Heart right ventricle (tissue), 16 donors: ENCODE measurements at places on chromosomes 11 and 22. TPM values are rescaled to one million over a fixed set of nuclear protein-coding genes. Genes with fewer than 3 reads are reported as not detected.

The OLFML1 gene
- 6.6 TPM for total RNA-seq

The SAC3D1 gene
- 3.8 TPM for total RNA-seq

The C11orf16 gene
- 0.21 TPM for total RNA-seq

The BRSK2 gene
- total RNA-seq: 0.50 TPM

The NXPE2 gene
- 0.42 TPM for total RNA-seq

GRCh38 chr11:102047305-102047924 is at the start of gene CFAP300:
Gene CFAP300, plus strand, starts transcription at chr11:102047437. Its CDS starts 34 bp downstream, at chr11:102047471.
- H3K36me3 ChIP-seq: no peaks in the 10 kb centered on the region
- peaks cover 8% of the 10 kb centered on the region for H3K4me1 ChIP-seq
- H3K27ac ChIP-seq: peak within 1 kb of the TSS; percentile 55
- peak within 1 kb of the TSS; percentile 71 for H3K4me3 ChIP-seq
- DNase-seq: peak; percentile 91
- peaks cover 6% of the 10 kb centered on the region for H3K27me3 ChIP-seq

DNA sequence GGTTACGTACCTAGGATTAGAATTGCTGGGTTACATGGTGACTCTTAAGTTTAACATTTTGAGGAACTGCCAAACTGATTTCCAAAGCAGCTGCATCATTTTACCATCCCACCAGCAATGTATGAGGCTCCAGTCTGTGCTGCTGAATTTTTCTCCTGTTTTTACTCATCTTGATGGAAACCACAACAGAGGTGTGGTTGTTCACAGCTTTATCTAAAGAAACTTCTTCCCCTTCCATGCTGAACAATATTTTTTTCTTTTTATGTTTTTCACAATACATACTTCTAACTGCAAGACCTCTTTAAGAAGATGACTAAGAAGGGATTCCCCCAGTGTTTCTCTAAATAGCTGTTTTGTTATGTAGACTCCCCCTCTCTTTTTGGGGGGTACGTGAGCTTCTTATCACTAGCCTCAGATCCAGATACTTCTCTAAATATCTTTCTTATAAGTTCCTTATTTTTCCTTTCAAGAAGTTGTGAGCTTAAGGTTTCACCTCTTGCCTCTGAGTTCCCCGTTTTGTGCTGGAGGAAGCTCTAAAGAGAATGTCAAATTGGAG is 24.0 kb downstream of the TCP11L1 start:
- H3K4me1 ChIP-seq: peaks cover 22% of the 10 kb centered on the region
- no peak for DNase-seq
- no peaks in the 10 kb centered on the region for H3K36me3 ChIP-seq
- no peak overlapping the region for H3K4me3 ChIP-seq

GRCh38 chr11:101224221-101224620 is 94.6 kb upstream of the PGR start:
- H3K27me3 ChIP-seq: no peaks in the 10 kb centered on the region
- H3K4me1 ChIP-seq: no peaks in the 10 kb centered on the region
- no peak for DNase-seq
- H3K27ac ChIP-seq: no peak overlapping the region
- no peaks in the 10 kb centered on the region for H3K36me3 ChIP-seq

GRCh38 chr22:47822422-47822821 is 1060.0 kb downstream of the TBC1D22A start:
- H3K4me3 ChIP-seq: no peak overlapping the region
- no peak for DNase-seq
- H3K36me3 ChIP-seq: no peaks in the 10 kb centered on the region
- H3K27ac ChIP-seq: no peak overlapping the region
- H3K4me1 ChIP-seq: no peaks in the 10 kb centered on the region
- peaks cover 29% of the 10 kb centered on the region for H3K27me3 ChIP-seq

GRCh38 chr11:28525636-28526405 is 417.6 kb downstream of the METTL15 start:
- H3K4me1 ChIP-seq: no peaks in the 10 kb centered on the region
- H3K4me3 ChIP-seq: no peak overlapping the region
- H3K27me3 ChIP-seq: no peaks in the 10 kb centered on the region

GRCh38 chr11:100789500-100789899 is 102.4 kb downstream of the ARHGAP42 start:
- DNase-seq: peak; percentile 46
- H3K27ac ChIP-seq: no peak overlapping the region
- H3K4me1 ChIP-seq: peaks cover 51% of the 10 kb centered on the region
- H3K27me3 ChIP-seq: no peaks in the 10 kb centered on the region

GRCh38 chr11:13012056-13012661 is 3.0 kb downstream of the RASSF10 start:
- H3K4me3 ChIP-seq: no peak overlapping the region
- no peak overlapping the region for H3K27ac ChIP-seq
- peaks cover 3% of the 10 kb centered on the region for H3K4me1 ChIP-seq
- no peak for DNase-seq
- no peaks in the 10 kb centered on the region for H3K36me3 ChIP-seq

- no peaks in the 10 kb centered on the region for H3K36me3 ChIP-seq
- no peak overlapping the region for H3K4me3 ChIP-seq
- H3K4me1 ChIP-seq: peaks cover 77% of the 10 kb centered on the region
Measured at GRCh38 chr22:17925431-17925841, 98.9 kb downstream of the MICAL3 start.

- H3K4me1 ChIP-seq: peaks cover 5% of the 10 kb centered on the region
- no peak for DNase-seq
- H3K4me3 ChIP-seq: no peak overlapping the region
- H3K27me3 ChIP-seq: no peaks in the 10 kb centered on the region
- peaks cover 52% of the 10 kb centered on the region for H3K36me3 ChIP-seq
Measured at GRCh38 chr11:75182664-75183063, 31.8 kb downstream of the SLCO2B1 start.

DNA sequence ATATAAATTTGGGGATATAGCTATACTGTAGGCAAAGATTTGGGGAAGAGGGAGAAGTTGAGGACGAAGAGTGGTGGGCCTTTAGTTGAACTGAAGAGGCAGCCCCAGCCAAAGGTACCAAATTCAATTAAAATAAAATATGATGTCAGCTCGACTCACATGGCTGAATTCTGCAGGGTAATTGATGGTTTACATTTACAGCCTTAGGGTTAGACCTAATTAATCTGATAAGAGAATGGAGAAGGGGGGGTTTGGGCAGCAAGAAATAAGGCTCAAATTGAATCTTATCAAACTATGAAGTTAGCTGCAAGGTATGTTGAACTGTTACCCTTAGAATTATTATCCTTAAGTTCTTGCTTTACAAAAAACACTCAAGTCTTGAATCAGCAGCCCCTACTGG is 3.6 kb upstream of the HSD17B12 start:
- H3K27me3 ChIP-seq: no peaks in the 10 kb centered on the region
- no peaks in the 10 kb centered on the region for H3K36me3 ChIP-seq
- H3K4me3 ChIP-seq: no peak overlapping the region
- H3K4me1 ChIP-seq: peaks cover 4% of the 10 kb centered on the region

GRCh38 chr11:65488273-65489034 is 10.4 kb upstream of the MALAT1 start:
- peak overlapping the region; percentile 97 for H3K27ac ChIP-seq
- H3K4me3 ChIP-seq: peak overlapping the region; percentile 37
- H3K4me1 ChIP-seq: peaks cover 82% of the 10 kb centered on the region
- DNase-seq: no peak
- H3K36me3 ChIP-seq: no peaks in the 10 kb centered on the region

DNA sequence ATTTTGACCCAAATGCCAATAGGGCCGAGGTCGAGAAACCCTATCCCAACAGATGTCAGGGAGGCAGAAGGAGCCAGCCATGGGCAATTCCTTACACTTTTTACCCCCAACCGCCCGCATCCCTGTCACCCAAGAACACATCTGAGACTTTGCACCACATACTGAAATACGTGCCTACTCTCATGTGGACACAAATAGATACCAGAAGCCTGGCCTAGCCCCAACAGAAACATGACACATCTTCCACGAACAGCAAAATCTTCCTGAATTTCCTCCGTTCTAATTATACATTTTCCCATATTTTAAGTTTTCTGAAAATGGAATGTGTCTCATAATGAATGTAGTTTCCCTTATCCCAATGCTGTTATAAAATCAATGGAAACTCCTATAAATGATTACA is 64.7 kb downstream of the SLC1A2 start:
- DNase-seq: no peak
- H3K27ac ChIP-seq: no peak overlapping the region
- H3K36me3 ChIP-seq: no peaks in the 10 kb centered on the region
- no peak overlapping the region for H3K4me3 ChIP-seq
- no peaks in the 10 kb centered on the region for H3K4me1 ChIP-seq

DNA sequence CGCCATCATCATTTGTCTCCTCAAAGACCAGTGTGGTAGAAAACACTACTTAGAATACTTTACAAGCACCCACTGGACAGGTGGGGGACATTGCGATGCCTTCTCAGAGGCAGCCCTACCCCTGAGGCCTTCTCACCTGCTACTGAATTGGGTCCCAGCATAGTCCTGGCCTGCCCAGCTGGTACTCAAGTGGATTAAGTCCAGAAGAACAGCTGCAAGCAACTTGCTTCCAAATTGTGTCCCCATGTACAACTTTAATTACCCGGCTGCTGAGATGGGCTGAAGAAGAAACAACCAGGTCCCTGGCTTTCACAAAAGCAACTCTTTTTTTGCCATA is 12.3 kb downstream of the ABTB2 start:
- H3K4me1 ChIP-seq: peaks cover 83% of the 10 kb centered on the region
- DNase-seq: no peak
- H3K36me3 ChIP-seq: no peaks in the 10 kb centered on the region
- H3K27ac ChIP-seq: peak overlapping the region; percentile 83
- H3K27me3 ChIP-seq: no peaks in the 10 kb centered on the region
- H3K4me3 ChIP-seq: no peak overlapping the region

GRCh38 chr11:47899801-47900200 is 51.7 kb upstream of the NUP160 start:
- H3K27ac ChIP-seq: no peak overlapping the region
- no peak for DNase-seq
- no peak overlapping the region for H3K4me3 ChIP-seq
- H3K4me1 ChIP-seq: no peaks in the 10 kb centered on the region
- no peaks in the 10 kb centered on the region for H3K27me3 ChIP-seq

DNA sequence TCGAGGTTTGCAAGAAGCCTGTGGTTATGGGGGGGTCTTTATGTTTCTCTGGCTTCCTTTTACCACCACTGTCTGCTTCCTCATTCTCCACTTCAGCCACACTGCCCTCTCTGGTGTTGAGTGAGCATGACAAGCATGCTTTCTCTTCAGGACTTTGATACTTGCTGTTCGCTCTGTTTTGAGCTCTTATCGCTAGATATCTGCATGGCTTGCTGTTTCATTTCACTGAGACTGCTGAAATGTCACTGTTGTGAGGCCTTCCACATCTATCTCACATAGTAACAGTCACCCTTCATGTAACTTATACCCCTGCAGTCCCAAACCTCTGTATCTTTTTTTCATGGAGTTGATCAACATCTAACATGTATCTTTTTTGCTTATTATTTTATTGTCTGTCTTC is 59.8 kb downstream of the TMEM135 start:
- no peak for DNase-seq
- H3K27ac ChIP-seq: no peak overlapping the region
- H3K36me3 ChIP-seq: no peaks in the 10 kb centered on the region
- no peak overlapping the region for H3K4me3 ChIP-seq

DNA sequence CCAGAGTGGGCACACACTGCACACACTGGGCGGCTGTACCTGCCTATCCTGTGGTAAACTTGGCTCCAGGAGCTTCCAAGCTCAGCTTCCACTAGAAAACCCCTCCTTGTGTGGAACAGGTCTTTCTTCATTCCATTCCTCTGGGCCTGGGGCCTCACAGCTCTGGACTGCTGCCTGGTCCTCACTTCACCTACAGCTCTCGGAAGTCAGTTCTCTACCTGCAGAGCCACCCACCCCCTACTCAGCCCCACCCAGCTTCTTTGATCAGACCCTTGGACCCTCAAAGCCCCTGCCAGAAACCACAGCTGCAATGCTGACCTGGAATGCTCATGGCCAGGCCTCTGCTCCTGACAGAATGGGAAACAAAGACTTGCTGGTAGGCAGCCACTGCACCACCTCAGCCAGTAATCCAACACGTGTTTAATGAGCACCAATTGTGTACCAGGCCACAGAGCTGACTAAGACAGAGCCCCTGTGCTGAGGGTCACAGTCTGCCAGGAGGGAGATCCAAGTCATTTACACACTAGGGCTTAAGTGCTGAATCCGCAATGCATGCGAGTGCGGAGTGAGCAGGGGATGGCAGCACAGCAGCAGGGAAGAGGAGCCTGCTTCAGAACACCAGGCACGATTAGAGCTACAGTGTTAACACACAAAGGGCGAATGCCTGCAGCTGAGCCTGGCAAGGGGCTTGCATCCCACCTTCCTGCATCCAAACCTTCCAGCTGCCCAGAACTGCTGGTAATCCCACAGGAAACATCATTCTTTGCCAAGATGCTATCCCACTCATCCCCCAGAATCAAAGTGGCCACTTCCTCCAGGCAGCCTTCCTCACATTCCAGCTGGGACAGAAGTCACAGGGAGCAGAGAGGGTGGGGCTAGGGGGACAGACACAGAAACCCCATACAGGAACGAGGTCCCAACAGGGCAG is 4.6 kb downstream of the GNB1L start:
- H3K27ac ChIP-seq: no peak overlapping the region
- H3K36me3 ChIP-seq: peaks cover 10% of the 10 kb centered on the region
- no peaks in the 10 kb centered on the region for H3K27me3 ChIP-seq
- DNase-seq: no peak

DNA sequence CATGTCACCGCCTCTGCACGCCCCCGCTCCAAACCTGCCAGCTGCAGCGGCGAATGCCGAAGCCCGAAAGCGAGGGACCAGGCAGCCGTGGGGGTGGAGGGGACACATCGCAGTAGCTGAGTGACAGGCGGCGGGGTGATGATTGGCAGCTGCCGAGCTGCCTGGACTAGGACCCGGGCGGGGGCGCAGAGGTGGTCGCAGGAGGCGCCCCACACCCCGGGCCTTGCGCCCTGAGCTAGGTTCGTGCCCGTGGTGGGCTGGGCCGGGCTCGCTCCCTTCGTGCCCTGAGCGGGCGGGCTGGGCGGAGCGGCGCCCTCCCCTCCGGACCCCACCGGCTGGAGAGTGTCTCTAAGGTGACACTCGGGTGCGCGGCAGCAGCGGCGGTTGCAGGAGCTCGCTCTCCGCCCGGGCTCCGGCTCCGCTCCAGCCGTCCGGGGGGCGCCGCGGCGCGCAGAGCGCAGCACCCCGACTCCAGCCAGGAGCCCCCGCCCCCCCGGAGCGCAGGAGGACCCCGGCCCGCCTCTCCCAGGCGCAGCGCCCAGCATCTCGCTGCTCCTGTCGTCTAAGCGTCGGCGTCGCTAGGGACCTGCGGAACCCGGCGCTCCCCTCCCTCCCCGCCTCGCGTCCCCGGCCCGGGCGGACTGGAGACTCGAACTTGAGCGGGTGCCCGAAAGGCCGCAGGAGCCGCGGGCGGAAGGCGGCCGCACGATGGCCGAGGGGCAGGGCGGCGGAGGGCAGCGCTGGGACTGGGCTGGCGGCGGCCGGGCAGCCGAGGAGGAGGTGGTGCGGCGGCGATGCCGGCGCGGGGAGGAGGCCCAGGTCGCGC is 14.5 kb upstream of the DGKZ start:
- peaks cover 15% of the 10 kb centered on the region for H3K27me3 ChIP-seq
- DNase-seq: no peak
- H3K36me3 ChIP-seq: no peaks in the 10 kb centered on the region
- peaks cover 29% of the 10 kb centered on the region for H3K4me1 ChIP-seq
- no peak overlapping the region for H3K27ac ChIP-seq
